Left renal cortex interstitium (tissue), 4 donors: ENCODE measurements at places on chromosomes 1 and 21. TPM values are rescaled to one million over a fixed set of nuclear protein-coding genes. Genes with fewer than 3 reads are reported as not detected.

DNA sequence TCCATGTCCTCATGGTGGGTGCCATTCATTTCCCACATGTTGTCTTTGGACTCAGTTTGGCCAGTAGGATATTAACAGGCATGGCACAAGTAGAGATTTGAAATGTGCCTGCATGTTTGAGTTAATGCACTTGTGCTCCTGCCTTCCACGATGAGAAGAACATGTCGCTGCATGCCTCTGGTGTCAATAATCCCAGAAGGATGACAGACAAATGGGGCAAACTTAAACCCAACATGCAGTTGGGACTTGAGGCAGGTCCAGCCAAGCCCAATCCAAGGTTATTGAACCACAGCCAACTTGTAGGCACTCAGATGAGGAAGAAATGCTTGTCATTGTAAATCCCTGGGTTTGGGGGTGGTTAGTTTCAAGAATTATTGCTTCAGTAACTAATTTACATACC, 174.6 kb downstream of the TRIM33 start:
- DNase-seq, result no peak

NBPF4 gene
- polyA plus RNA-seq, result not detected

FCER1G gene
- polyA plus RNA-seq, result 10.0 TPM

LORICRIN gene
- polyA plus RNA-seq, result not detected
